ENCODE measurements at places on chromosomes 2 and 18.

DNA sequence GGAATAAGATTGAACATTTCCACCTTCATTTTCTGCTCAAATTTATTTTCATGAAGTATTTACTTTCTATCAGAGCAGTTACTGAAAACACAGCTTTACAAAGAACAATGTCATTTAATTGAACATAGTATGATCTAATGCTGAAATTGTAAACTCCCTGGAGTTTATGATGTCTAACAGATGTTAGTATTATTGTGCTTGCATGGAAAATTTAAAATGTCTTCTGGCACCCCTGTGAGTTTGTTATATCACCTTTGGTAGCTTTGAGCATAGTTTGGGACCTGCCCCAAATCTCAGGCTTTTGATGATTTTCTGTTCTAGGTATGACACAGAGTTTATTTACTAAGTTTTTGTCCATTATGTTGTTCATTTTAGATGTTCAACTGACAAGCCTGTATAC lies 28.1 kb downstream of the FAM171B start:
- no peak for DNase-seq

GRCh38 chr2:224952936-224953657 lies 89.2 kb downstream of the DOCK10 start:
- DNase-seq: no peak

GRCh38 chr2:10785260-10785659 lies 27.3 kb downstream of the PDIA6 start:
- DNase-seq: no peak

- DNase-seq: no peak
Measured at GRCh38 chr2:33090553-33091134, 143.9 kb downstream of the LTBP1 start.

GRCh38 chr2:172282944-172283343 lies 144.4 kb upstream of the ITGA6 start:
- no peak for DNase-seq

- no peak for DNase-seq
Measured at GRCh38 chr2:178422097-178422496, 28.9 kb downstream of the PRKRA start.

- DNase-seq: no peak
Measured at GRCh38 chr18:37489998-37490397, 75.6 kb downstream of the CELF4 start.

- DNase-seq: no peak
Measured at GRCh38 chr2:223674998-223675609, 72.9 kb upstream of the SCG2 start.

DNA sequence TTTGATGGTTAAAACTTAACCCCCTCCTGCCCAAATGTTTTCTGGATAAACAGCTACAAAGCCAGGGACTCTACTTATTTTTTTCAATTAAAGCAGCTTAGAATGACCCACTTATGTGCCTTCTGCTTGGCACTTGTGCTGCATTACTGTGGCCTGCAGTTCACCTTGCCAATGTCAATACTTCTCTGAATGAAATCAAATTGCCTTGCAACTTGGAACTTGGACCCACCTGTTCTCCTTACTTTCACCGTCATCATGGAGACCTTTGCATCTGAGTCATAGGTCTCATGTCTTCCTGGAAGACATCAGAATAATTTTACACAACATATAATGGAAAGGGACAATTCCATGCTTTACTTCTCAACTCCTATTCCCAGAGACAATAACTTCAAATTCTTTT lies 92.1 kb upstream of the FHL2 start:
- no peak for DNase-seq

DNA sequence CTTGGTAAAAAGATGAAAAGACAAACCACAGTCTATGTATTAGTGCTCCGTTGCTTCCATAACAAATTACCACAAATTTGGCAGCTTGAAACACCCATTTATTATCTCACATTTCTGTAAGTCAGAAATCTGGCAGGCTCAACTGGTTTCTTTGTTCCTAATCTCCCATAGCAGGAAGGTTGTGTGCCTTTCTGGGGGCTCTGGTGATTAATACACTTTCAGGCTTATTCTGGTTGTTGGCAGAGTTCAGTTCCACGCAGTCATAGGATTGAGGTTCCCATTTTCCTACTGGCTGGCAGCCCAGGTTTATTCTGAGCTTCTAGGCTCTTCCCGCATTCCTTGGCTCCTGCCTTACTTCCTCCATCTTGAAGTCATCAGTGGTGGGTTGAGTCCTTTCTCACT lies 189.3 kb downstream of the ANAPC1 start:
- no peak for DNase-seq

DNA sequence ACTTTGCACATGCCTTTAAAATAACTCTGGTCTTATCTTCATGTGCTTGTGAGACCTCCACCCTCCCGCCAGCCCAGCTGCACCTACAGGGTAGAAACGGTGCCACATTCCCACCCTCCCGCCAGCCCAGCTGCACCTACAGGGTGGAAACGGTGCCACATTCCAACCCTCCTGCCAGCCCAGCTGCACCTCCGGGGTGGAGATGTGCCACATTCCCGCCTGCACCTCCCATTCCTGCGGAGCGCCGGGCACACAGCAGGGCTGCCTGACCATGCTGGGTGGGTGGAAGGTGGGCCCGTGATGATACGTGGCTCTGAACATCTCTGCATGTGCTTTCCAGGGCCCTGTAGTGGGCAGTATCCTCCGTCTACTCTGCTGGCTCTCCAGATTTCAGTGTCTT lies 243.7 kb upstream of the PXDN start:
- DNase-seq: no peak

DNA sequence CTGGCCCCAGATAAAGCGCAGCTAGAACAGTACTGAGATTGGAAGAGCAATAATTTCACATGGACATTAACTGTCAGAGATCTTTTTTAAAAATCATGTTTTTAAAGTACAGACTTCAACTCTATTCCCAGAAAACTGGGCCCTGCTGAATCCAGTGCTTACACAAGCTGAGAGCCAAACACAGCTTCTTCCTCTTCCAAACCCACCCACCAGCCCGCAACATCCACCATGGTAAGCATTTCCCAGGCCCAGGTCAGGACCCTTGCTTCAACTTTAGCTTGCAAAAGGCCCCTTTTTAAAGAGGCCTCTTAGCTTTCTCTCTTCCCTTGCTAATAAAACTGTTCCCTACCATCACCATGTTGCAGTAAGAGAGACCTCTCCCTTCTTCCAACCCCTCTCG lies 2.1 kb downstream of the AAK1 start:
- no peak for DNase-seq

DNA sequence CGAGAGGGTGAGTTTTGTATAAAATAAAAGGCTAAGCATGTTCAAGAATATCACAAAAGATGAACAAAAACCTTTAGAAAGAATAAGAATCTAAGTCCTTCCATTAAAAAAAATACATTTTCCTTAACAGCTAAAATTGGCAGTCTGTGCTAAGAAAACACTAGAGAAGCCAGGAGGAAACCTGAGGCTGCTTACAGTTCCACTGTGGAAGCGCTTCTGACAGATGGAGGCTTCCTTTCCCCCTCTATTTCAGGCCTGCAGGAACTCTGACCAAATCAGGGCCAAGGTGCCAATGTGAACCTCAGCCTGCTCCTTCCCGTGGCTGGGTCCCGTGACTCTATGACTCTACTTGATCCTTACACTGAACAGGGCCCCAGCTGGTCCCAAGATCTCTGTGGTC lies 108.1 kb upstream of the ARHGAP28 start:
- DNase-seq: no peak

- no peak for DNase-seq
Measured at GRCh38 chr18:76252880-76253279, 242.2 kb downstream of the ZNF516 start.
